ENCODE measurements at places on chromosomes 3 and 15.

- no peak for DNase-seq
Measured at GRCh38 chr3:30042916-30043555, 563.4 kb upstream of the TGFBR2 start.

DNA sequence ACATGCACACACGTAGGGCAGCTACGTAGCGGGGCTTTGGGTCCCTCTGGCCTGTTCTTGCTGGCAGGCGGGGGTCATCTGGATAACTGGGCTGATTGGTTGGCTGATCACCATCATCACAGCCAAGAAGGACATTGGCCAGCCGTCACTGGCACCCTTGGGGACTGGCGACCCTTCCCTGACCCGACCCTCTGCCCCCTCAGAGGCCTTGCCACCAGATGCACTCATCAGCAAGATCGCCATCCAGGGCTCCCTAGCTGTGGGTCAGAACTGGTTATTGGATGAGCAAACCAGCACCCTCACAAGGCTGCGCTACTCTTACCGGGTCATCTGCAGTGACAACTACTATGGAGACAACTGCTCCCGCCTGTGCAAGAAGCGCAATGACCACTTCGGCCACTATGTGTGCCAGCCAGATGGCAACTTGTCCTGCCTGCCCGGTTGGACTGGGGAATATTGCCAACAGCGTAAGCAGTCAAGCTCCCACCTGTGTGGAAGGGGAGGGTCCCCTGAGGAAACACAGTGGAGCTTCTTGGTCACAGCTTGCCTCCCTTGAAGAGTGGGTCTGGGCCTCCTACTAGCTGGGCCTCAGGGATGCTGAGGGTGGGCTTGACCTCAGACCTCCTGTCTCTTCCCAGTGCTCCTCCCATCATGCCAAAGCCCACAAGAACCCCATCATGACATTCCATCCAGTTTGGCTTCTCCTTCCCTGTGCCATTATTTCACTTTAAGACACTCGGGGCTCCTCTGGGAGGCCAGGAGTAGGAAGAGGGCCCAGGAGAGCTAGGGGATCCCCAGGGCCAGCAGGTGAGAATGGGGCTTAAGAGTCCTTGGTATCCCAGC, 2.4 kb downstream of the DLL4 start:
- no peak for DNase-seq

GRCh38 chr15:66292571-66293418, 573 bp upstream of the DIS3L start:
- DNase-seq, result no peak

DNA sequence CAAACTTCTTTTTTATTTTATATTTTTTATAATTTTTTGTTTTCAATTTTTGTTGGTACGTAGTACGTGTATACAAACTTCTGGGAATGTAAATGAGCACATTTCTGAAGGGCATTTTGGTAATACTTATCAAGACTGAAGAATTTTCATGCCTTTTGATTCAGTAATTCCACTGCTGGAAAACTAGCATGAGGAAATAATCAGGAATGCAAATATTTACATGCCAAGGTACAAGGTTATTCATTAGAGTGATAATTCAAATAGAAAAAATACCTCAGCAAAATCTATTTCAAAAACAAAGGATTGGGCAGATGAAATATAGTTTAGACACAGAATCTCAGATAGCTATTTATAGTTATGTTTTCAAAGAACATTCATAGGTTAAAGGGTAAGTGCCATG, 128.7 kb downstream of the DMXL2 start:
- peak; percentile 13 for DNase-seq
